ENCODE measurements at places on chromosomes 2 and 18.

DNA sequence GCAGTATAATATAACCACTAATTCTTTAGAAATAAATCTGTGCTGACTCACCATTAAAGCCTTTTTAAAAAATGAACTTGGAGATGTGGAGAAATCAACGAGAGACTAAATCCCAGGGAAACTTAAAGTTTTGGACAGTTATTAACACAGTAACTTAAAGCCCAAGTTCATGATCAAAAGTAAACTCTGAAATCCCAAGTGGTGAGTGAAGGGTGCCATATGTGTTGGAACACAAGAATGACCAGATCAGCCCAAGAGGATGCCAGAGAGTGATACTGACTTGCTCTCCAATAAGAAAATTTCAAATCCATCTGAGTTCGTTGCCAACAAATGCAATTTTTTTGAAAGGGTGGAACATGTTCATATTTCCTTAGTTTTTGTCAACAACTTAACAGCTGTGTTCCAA lies 838.1 kb upstream of the ACVR2A start:
- DNase-seq: no peak

GRCh38 chr2:127125821-127126220 lies 18.9 kb upstream of the BIN1 start:
- DNase-seq: no peak

DNA sequence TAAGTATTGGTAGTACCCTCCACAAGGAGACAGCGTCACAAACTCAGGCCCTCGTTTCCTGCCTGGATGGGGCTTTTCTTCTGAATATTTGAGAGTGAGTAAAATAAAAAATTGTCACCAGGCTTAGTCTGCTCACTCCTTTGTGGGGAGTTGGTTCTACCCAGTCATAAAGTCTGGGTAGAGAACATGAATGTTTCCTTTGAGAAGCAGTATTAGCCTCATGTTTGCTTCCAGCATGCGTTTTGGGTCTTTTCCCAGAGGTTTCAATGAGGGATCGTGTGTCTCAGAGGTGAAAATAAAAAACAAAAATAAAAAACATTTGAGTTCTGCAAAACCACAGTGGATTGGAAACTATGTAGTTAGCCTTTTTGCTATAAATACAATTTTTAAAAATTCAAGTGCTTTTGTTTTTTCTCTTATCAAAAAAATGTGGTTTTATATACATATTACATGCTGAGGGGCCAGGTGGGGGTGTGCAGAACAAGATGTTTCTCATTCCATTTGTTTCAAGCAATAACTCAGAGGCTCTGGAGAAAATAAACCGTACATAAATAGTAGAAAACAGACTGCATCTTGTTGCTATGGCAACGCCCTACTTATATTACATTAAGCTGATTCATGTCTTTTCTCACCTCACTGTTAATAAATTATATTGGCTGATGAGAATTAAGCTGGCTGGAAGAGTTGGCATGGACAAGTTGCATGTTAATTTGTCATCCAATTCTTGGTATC lies 225.4 kb upstream of the FBXO11 start:
- DNase-seq: no peak

GRCh38 chr18:62332431-62332830 lies 7.3 kb downstream of the TNFRSF11A start:
- no peak for DNase-seq

DNA sequence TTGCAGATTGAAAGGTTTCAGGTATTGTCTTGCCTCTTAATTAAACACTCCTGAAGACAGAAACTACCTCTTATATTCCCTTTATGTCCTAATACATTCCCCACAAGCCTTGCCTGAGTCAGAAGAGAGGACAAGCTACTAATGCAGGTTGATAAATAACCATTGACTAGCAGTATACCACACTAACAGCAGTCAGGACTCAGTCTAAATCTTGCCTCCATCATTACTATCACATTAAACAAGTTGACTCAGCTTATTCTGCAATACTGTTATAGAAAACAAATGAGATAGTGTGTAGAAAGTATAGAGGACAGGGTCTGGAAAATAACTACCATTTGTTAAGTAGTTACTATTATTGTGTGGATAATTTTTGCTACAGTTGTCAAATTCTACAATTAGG lies 63.8 kb downstream of the TTC21B start:
- no peak for DNase-seq

- no peak for DNase-seq
These were observed 100.7 kb downstream of the MYO5B start for GRCh38 chr18:50094221-50094773.

- no peak for DNase-seq
These were observed 49.5 kb downstream of the PTPRM start for GRCh38 chr18:7616661-7617060.

GRCh38 chr18:21134895-21135294 lies 23.3 kb upstream of the ROCK1 start:
- DNase-seq: no peak

DNA sequence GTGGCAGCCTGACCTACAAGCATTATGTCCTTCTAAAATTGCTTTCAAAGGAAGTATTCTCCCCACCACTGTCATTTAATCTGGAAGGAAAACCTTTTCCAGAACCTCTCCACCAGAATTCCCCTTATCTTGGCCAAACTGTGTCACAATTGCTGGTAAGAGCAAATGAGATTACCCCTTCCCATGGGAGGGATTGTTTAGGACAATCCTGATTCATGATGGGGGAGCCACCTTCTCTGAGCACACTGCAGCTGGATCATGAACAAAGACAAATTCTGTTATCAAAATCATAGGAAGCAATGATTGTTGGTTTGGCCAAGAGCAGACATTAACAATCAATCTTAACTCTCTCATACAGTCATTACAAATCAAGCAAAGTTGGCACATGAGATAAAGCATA lies 18.1 kb upstream of the ATOH8 start:
- no peak for DNase-seq

DNA sequence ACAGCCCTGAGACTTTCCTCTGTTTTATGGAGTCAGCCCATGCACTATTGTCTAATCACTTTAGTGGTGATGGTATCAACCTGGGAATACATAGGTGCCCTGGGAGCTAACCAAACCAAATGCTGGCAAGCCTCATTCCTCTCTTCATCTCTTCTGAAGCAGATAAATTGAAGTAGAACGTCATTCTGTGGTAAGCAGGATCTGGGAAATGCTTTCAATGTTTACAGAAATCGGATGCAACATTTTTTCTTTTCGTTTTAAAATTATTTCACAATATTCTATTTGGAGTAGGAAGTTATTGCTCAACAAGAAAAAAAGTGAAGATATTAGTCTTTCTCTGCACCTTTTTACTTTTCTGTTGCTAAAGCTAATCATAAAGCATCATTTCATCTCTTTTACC lies 114.2 kb downstream of the RBMS1 start:
- peak; percentile 92 for DNase-seq

GRCh38 chr2:45899926-45900325 lies 248.5 kb downstream of the PRKCE start:
- DNase-seq: no peak

DNA sequence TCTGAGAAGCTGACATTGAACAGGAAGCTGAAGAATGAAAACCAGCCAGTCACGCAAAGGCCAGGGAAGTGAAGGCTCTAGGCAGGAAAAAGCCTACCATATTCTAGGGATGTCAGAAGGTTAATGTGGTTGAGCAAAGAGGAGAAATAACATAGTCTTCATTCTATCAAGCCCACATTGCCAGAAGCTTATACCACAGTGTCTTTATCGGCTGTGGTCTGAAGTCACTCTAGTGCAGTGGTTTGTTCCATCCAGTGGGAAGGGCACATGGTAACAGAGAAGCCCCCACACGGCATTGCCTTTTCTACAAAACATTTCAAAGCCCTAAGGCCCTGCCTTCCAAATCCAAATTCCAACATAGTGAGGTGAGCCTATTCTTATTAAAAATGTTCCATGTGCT lies 311.3 kb downstream of the TNS1 start:
- no peak for DNase-seq

DNA sequence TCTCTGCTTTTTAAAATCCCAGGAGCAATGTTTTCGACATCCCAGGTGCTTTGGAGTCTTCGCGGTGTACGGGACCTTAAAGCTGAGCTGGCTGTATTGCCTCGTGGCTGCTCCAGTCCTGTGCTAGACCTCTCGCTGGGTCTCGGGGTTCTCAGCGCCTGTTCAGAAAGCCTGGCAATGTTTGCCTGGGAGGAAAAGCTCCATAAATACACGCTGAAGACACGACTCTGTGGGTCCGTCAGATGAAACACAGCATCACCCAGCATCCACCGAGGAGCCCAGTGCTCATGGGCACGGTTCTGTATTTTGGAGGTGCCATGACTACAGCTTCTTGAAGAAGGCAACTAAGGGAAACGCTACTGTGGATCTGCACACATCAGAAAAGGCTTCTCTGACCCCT lies 21.6 kb downstream of the MBP start:
- DNase-seq: no peak

DNA sequence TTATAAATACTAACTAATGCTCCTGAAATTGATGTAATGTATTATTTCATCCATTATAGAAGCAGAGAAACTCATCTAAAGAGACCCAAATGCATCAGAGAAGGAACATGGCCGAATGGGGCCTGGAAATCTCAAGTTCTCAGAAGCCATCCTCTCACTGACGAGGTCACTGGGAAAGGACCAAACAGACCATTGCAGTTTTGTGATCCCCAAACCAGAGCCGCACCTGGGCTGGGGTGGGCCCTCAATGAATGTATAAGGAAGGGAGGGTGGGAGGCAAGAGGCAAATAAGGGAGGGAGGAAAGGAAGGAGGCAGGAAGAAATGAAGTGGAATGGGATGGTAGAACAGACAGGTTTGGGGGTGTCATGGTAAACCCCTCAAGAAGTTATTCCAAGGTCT lies 245.3 kb upstream of the ID2 start:
- no peak for DNase-seq

DNA sequence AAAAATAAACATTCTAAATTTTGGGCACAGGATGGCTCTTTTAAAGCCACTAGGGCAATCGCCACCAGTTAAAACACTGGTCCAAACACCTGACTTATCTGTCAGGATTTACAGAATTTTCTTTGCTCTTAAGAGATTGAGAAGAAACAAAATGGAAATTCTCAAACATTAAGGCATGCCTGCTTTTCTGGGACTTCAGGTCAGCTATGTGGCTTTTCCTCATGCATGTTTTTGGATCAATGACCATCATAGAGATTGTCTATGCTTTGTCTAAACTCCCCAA lies 112.7 kb downstream of the SMAD2 start:
- DNase-seq: no peak

DNA sequence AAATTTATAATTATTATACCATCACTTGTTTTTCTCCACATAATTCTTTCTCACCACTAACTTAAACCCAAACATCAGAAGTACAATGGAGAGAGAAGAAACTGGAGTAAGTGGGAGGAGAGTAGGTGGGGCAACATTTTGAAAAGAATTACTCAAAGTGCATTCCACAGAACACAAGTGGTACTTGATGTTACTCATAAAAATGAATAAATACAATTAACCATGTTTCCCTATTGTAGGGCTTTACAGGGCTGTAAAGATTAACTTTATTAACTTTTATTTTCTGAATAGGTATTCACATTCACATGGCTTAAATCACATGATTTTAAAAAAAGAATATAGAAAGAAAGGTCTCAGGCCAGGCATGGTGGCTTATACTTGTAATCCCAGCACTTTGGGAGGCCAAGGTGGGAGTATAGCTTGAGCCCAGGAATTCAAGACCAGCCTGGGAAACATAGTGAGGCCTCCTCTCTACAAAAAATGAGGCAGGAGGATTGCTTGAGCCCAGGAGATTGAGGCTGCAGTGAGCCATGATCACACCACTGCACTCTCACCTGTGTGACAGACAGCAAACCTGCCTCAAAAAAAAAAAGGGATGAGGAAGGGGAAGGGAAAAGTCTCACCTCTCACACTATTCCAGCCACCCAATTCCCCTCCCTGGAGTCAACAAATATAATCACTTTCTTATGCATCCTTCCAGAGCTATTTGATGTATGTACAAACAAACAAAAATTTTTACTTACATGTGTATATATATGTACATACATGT lies 47.1 kb downstream of the KCNG3 start:
- DNase-seq: peak; percentile 1

GRCh38 chr2:24830786-24831185 lies 37.6 kb downstream of the CENPO start:
- no peak for DNase-seq

DNA sequence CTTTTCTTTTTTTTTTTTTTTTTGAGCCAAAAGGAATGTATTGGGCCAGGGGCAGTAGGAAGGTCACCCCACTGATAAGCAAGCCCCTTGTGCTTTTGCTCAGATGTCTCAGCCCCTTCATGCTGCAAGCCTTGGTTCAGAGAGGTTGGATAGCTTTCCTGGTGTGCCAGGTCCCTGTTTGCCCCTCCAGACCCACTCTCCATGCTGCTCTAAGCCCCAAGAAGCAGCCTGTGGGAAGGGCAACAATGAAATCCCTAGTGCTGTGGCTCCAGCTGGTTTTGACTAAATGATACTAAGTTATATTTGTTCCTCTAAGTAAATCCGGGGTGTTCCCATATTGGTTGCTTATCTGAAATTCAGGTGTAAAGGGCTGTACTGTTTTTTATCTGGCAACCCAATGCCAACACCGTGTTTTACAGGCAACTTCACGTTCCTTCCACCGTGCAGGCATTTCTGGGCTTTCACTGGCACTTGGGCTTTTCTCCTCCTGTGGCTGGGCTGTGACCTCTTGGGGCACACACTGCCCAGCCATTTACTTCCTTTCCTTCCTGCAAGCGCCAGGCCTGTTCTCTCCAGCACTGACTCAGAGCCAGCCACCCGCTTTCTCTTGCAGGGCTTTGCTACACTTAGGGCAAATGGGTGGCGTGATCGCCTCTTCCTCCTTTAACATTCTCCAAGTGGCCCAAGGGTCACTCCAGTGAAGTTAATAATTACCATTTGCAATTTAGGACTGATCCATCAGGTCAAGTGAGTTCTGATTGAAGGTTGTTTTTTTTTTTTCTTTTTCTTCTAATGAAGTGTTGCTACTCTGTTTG lies 21.6 kb downstream of the MERTK start:
- no peak for DNase-seq

DNA sequence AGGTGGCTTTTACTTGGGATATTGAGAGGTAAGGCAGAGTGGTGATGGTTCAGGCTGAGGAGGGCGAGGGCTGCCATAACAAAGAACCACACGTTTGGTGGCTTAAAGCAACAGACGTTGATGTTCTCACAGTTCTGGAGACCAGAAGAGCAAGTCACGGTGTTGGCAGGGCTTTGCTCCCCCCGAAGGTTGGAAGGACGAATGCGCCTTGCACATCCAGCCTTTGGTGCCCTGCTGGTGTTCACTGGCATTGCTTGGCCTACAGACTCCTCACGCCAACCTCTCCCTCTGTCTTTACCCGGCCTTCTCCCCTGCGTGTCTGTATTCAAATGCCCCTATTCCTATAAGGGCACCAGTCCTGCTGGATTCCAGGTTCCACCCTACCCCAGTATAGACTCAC lies 125.4 kb downstream of the TPO start:
- peak; percentile 19 for DNase-seq

All from NCI-H226 (cell line).